ENCODE measurements at places on chromosomes 5 and 9.

- DNase-seq, result no peak
These were observed 50.1 kb upstream of the PWWP2A start for GRCh38 chr5:160169326-160169725.

DNA sequence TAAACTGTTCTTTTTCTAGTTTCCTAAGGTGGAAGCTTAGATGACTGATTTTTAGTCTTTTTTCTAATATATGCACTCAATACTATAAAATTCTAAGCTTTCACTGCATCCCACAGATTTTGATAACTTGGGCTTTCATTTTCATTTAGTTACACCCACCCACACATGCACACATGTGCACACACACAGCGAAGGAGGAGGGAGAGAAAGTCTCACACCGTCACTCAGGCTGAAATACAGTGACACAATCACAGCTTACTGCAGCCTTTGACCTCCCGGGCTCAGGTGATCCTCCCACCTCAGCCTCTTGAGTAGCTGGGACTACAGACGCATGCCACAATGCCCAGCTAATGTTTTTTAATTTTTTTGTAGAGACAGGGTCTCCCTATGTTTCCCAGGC, 96.5 kb downstream of the SMIM23 start:
- DNase-seq, result no peak

DNA sequence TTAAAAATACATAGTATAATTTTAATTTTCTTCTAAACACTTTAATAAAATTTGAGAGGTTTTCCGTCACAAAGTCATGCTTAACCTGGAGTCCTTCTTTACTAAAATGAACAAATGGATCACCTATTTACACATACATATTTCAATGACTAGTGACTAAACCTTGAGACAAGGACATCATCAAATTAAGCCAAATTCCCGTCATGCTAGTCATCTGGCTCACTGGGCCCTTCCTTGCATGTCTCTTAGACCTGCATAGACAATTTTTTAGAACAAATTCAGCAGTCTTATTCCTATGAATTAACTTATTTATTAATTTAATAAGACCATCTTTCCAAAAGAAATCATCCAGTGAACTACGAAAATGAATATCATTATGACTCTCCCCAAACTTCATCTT, 26.6 kb downstream of the ERAP2 start:
- no peak for DNase-seq

- DNase-seq, result no peak
These were observed 35.6 kb downstream of the TTC39B start for GRCh38 chr9:15271403-15271802.

DNA sequence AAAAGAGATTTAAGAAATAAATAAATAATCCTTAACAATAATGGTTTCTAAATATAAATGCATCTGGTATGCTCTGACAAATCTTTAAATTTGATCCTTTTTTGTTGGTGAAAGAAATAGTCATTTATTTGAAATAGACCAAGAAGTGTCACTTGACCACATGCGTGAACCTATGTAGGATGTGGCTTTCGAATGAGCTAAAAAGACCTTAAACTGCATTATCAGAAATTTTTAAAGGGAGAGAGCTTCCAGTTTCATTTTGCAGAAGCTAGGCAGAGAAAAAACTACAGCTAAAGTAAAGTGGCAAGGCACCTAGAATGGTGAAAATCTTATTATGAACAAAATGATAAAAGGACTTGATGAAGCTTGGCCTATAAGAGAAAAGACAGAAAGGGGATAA, 309.2 kb upstream of the EFNA5 start:
- no peak for DNase-seq

DNA sequence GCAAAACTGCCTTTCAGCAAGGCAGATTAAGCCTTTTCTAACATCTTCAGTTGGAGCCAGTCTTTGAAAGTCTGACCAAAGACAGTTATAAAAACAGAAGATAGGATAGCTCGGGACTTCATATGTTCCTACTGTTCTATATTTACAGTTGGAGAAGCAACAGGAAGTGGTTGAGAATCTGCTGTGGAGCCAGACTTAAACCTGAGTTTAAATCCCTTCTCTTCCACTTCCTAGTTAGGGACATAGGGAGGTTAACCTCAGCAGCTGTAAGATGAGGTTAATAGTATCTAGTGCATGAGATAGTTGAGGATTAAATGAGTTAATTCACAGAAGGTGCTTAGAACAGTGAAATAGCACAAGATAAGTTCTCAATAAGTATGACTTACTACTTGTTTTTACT, 84.5 kb upstream of the FREM1 start:
- peak; percentile 26 for DNase-seq

DNA sequence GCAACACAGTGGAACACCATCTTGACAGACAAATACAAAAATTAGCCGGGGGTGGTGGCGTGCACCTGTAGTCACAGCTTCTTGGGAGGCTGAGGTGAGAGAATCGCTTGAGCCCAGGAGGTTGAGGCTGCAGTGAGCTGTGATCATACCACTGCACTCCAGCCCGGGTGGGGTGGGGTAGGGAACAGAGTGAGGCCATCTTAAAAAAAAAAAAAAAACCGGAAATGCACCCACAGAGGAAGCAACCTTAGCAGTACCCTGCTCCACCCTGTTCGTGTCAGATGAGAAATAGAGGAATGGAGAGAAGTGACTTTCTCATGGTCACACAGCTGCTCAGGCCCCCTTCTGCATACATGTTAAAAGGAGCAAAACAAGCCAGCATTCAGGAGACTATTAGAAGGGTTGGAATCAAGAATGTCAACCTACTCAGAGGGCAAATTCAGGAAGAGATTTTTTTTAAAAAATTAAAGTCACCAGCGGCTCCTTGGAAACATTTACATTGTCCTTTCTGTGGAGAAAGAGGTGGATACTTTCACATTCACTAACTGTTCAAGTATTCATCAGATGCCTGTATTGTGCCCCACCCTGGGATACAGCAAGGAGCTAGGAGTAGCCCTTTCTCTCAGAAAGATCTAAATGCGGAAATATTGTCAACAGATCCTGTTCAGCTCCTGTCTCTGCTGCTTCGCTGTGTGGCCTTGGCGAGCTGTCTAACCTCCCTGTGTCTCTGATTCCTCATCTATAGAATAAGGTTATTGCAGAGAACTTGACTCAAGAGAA, 41.0 kb downstream of the CYFIP2 start:
- no peak for DNase-seq

DNA sequence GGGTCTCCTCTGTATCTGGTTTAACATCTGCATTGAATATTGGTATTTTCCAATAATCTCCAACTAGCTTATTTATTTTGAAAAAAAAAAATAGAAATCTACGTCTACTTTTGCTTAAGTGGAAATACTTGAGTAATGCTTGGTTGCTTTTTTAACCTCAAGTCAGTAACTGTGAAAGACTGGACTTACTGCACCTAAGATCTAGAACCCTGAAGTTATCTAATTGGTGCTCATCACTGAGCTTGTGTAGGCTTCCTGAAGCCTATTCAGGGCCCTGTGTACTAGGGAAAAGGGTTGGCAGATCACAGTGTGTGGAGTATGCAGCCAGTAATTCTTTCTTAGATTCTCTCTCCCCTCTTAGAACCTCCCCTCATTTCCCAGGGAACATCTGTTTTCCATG, 16.2 kb downstream of the SLC1A1 start:
- no peak for DNase-seq

Data from Kasumi-1 (cell line).